ENCODE measurements at places on chromosomes 2 and 18.

GRCh38 chr2:216695401-216695821 lies at the start of gene IGFBP5:
Gene IGFBP5 (minus strand): TSS chr2:216695549. CDS start chr2:216694775, 774 bp downstream.
- DNase-seq = no peak

GRCh38 chr2:237156031-237156856 lies 70.6 kb downstream of the COPS8 start:
- DNase-seq = peak; percentile 16

GRCh38 chr2:115529627-115530026 lies 1087.2 kb downstream of the DPP10 start:
- no peak for DNase-seq

- DNase-seq = no peak
Observed at GRCh38 chr2:184006998-184007397, 591.3 kb upstream of the ZNF804A start.

DNA sequence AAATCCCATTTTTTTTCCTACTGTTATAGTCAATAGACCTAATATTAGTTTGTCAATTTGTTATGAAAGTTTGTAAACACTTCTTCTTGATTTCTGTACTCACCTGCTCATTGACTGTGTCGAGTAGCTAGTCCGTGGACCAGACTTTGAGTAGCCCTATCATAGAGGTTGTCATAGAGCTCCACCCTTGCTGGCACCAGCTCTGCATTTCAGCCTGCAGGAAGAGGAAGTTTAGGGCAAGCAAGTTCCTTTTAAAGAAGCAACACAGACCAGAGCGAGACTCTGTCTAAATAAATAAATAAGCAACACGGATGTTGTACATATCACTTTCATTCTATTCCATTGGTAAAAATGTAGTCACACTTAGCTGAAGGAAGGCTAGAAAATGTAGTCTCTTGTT lies 74.0 kb downstream of the MCFD2 start:
- no peak for DNase-seq

- DNase-seq = no peak
Observed at GRCh38 chr2:180187611-180188010, 180.5 kb upstream of the CWC22 start.

- DNase-seq = no peak
Observed at GRCh38 chr18:27608742-27609141, 423.6 kb upstream of the CHST9 start.

DNA sequence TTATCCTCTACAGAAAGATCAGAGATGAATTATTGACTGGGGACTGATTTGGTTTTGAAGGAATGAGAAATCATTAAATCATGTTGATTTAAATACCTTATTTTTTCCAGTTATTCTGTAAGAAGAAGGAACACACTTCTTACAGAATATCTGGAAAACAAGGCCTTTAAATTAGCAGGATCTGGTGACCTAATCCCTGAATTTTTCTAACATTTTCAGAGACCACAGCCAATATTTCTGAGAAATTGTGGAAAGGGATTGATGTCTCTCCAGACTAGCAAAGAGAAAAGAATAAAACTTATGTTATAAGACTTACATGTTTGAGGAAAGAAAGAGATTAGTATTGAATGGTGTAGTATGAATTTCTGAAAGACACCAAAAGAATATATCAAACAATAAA lies 104.0 kb downstream of the KCNE4 start:
- DNase-seq = no peak

DNA sequence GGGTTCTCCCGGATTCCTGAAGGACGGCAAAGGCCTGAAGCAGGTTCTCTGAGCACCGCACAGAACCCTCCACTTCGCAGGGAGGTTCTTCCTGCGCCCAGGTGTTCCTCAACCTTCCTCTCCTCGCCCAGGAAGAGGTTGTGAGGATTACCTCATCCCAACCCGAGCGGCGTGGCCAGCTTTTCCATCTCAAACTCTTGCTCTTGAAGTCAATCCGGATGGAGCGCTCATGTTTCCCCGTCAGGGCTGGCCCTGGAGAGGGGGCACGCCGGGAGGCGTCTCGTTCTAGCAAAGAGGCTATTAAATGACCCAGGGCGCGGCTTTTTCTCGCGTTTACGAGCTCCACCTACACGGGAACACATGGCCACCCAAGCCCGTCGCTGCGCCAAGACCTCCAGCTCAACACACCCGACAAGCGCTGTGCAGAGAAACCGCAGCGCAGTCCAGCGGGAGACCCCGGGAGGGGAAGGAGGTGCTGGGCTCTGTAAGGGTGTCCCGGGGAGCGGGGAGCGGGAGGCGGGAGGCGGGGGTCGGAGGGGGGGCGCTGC lies 540 bp upstream of the RAB10 start:
- DNase-seq = no peak

GRCh38 chr2:136291871-136292270 lies 173.9 kb upstream of the CXCR4 start:
- DNase-seq = no peak

Data from activated T-cell treated with anti-CD3 and anti-CD28 coated beads, Interleukin-2, amount 50 U/mL, for 4 hours (primary cell).